ENCODE measurements at places on chromosomes 16 and 17.

- no peak for DNase-seq
Observed at GRCh38 chr17:11705111-11705510, 106.8 kb downstream of the DNAH9 start.

DNA sequence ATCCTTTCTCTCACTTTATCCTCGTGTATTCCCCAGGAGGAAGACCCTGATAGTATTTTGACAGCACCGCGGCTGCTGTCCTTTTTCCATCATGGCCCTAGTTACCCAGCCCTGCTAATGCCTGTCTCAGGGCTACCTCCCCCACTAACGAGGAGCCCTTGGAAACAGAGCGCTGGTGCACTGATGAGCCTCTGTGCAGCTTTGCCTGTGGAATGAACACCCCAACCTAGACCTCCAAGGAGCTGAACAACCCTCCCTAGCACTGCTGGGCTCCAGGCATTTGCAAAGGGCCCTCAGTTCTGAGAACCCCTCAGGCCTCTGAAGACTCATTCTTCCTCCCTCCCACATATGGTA lies 23.3 kb upstream of the CCL1 start:
- no peak for DNase-seq

DNA sequence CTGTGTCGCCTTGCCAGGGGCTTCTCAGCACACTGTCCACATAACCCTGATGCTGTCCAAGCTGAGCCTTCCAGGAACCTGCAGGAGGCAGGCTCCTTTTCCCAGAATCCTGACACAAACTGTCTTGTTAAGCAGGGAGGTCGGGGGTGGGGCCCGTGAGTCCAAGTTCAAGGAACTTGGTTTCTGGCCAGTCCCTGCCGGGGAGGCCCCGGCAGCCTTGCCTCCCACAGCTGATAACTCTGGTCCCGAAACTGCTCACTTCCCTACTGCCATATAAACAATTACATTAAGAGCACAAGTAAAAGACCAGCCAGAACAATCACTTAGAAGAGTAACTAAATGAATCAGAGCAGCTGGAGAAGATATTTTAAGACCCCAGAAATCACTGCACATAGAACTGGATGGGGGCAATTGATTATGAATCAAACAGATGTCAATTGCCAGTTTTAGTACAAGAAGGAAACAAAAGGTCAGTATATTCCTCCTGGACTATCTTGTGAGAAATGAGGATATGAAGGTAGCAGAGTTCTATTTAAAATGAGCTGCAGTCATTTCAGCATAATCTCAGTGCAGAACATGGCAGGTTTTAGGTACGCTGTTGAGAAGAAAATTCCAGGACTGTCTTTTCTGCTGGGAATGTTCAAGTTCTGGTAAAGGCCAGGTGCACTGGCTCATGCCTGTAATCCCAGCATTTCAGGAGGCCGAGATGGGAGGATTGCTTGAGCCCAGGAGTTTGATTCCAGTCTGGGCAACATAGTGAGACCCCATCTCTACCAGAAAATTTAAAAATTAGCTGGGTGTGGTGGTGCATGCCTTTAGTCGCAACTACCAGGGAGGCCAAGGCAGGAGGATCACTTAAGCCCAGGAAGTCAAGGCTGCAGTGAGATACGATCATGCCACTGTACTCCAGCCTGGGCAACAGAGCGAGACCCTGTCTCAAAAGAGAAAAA lies 169.8 kb downstream of the PITPNC1 start:
- no peak for DNase-seq

GRCh38 chr16:2143878-2144485 lies 4.4 kb upstream of the RAB26 start:
- DNase-seq: no peak

DNA sequence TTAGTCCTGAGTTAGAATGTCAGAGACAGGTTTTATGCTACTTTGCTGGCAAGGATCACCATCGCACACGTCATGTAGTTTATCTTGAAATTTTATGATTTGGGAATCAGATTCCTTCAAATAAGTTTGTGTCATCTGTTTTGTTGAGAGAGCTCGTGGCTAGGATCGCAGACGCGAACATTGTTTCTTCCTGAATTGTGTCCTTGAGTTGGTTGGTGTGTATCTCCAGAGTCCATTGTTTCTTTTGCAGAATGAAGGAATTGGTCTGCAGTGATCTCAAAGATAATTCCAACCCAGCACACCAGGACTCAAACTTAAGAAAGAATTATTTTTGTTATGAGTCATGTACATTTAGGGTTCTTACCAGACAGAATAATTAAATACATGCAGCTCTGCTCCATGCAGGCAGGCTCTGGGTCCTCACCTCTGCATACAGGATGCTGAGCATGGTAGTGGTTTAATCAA lies 51.6 kb downstream of the PRKCA start:
- no peak for DNase-seq

DNA sequence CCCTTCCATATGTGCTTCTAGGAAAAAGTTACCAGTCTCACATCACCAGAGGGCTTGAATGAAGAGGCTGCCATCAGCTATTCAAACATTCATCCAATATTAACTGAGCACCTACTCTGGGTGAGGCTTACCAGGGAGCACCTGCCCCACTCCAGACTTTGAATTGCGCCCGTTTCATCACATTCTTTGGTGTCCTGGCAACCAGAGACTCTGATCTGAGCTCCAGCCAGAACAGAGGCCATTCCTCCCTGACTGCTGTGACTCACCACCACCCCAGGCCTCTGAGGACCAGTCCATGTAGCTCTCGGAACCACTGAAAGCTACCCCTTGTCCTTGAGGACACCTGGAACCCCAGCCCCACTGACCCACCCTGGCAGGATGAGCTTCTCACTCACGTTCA lies at the start of gene C16orf96:
Gene C16orf96 (plus strand): TSS at position 229 of the 400 bp plus-strand sequence. CDS start 150 bp downstream, at position 379.
- DNase-seq: no peak

Data from NCI-H1417 treated with DMSO at 0.1 percent for 48 hours (cell line).